ENCODE measurements at places on chromosomes 5 and 9.

GRCh38 chr9:79408617-79409016, 163.1 kb upstream of the TLE4 start:
- DNase-seq, result no peak

- DNase-seq, result no peak
These were observed 66.1 kb downstream of the HAPLN1 start for GRCh38 chr5:83654427-83654994.

DNA sequence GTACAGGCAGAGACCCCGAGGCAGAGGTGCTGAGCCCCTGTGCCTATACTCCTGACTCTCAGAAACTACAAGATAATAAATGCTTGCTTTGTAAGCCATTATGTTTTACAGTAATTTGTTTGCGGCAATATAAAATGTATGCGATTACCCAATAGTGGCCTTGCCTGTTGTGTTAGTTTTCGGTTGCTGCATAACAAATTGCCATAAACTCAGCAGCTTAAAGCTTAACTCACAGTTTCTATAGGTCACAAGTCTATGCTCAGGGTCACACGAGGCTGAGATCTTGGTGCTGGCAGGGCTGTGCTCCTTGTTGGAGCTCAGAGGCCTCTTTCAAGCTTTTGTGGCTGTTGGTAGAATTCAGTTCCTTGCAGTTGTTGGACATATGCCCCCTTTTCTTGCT, 114.8 kb downstream of the COL23A1 start:
- no peak for DNase-seq

- no peak for DNase-seq
These were observed 44.1 kb upstream of the SMU1 start for GRCh38 chr9:33120620-33121019.

DNA sequence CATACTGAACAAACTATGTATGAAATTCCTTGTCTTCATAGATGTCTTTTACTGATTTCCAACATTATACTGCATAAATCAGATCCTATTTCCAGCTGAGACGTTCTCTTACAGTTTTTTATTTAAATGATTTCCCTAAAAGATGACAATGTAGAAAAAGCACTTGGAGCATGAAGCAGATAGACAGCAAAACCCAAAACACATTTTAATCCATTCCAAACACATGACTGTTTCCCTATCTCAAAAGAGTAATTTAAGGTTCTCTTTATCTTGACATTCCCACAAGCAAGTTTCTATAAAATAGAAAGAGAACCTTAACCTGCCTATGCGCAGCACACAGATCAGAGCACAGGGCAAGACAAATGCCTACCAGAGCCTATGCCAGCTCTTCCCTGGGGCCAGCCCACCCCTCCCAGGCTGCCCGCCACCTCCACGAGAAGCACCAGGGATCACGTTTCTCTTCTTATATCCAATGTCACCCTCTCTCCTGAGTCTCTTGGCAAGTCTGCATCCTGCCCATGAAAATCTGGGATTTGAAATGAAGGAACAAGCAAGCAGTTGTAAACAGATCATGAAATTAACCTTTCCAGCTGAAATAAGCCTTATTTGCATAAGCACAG, 52.4 kb downstream of the RETREG1 start:
- no peak for DNase-seq

DNA sequence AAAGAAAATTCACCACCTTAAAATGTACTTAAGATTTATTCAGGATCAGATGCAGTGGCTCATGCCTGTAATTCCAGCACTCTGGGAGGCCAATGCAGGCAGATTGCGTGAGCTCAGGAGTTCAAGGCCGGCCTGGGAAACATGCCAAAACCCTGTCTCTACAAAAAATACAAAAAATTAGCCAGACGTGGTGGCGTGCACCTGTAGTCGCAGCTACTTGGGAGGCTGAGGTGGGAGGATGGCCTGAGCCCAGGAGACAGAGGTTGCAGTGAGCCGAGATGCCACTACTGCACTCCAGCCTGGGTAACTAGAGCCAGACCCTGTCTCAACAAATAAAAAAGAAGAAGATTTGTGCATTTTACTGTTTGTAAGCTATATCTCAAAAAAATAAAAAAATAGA, 34.7 kb upstream of the GFPT2 start:
- DNase-seq, result no peak

GRCh38 chr9:108270561-108270960, 585.2 kb downstream of the ACTL7B start:
- no peak for DNase-seq

DNA sequence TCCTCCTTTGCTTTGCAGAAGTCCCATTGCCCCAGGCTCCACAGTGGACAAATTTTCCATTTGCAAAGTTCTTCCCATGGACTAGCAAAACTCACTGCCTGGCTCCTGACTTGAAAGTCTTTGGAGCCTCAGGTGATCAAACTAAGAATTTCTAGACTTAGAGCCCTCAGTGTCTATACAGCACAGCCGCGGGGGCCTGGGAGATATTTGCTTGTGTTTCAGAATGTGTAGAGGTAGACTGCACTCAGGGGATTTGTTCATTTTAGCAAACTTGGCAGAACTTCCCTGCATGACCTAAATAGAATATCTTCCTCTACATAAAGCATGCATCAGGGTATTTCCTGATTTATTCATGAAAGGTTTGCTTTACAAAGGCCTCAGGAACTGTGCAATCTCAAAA, 384.2 kb upstream of the ZNF462 start:
- DNase-seq, result no peak

GRCh38 chr5:139689631-139690063, 41.5 kb downstream of the CXXC5 start:
- DNase-seq, result no peak

- DNase-seq, result no peak
These were observed 9.0 kb upstream of the ZNF79 start for GRCh38 chr9:127415141-127415540.

DNA sequence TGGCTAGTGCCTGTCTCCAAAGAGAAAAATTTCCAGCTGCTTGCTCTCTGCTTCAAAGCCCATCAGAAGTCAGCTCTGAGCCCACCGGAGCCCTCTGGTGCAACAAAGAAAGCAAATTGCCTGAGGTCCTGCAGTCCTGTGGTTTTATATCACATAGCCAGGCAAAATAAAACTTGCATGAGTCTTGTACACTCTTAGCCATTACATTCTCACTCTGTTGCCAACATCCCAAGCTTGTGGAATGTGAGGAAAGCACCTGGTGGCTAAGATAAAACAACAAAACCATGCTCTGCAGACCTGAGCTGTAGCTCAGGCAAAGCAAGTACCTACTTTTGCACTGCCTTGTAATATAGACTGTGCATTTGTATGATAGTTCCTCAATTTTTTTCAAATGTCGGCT, 133.7 kb downstream of the GPBP1 start:
- DNase-seq, result no peak

DNA sequence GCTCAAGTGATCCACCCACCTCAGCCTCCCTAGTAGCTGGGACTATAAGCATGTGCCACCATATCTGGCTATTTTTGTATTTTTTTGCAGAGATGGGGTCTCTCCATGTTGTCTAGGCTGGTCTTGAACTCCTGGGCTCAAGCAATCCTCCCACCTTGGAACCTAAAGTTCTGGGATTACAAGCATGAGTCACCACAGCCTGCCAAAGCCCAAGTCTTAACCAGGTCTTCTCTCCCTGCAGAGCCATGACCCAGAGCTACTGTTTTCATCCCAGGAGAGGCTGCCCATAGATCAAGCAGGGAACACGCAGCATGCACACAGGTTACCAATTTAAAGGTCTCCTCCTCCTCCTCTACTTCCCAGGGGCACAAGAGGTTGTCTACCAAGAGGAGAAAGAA, 29.7 kb downstream of the PCDHGC5 start:
- DNase-seq, result no peak

DNA sequence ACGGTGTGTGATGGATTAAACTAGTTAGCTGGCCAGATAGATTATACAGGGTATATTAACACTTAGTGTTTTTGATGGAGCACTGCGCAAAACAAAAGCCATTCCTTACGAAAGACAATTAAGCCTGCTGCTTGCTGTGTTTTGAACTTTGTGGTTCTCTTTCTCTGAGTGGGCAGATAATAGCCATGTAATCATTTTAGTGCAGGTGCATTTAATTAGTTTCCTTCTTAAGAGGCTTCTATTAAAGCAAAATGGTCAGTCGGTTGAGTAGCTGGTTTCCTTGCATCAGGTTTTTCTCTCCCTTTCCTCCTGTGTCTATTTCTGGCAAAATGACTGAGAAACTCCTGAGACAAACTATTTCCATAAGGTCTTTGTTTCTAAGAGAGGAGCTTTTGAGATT, 512.5 kb downstream of the DMAC1 start:
- DNase-seq, result no peak

DNA sequence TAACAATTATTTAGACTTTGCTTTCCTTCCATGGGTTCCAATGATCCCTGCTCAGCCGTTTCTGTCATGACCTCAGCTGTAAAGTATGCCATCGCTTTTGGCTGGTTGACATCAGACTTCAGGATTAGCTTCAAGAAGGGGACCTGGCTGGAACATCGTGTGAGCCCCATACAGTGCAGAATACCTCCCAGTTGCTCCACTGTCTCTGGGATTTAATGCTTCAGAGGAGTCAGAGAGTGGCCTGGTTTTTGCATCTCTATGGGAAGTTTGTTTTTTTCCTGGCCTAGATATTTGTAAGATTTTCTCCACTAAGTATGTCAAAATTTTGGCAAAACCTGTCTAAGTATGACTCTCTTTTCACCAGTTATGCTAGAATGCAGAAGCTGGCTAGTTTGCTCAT, 216.9 kb downstream of the GABBR2 start:
- no peak for DNase-seq

DNA sequence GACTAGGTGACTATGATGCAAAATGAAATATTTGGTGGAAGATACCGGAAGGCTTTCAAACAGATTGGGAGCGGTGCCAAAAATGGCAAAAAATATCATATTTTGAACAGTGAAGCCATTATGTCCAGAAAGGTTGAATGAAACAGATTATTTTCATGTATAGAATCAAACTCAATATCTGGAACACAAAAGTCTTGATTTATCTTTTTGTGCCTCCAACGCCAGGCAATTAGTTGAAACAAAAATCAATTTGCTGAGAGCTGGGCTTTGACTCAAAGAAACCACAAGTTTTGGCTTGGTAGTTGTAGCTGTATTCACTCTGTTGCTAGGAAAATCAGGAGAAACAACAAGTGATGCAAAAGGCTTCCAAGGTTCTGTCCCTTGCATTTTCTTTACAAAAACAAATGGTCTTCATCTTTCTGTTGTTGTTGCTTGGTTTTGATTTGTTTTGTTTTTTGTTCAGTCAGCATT, 421.7 kb upstream of the TYRP1 start:
- no peak for DNase-seq

GRCh38 chr9:37066139-37066725, 32.2 kb upstream of the PAX5 start:
- DNase-seq, result no peak

DNA sequence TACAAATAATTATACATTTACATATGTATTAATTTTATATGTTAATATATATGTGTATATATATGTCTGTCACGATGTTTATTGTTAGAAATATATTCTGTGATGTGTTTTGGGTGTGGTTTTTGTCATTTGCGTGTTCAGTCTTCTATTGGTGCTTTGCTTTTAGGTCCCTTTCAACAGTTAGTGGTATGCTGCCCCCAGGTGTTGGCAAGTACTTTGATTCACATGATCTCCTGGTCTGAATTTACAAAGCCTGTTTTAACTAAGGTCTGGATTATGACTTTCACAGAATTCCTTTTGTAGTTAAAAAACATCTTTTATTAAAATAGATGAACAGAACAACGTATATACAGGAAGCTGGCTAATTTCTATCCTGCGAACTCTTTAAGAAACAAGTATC, 271.5 kb downstream of the CCDC171 start:
- no peak for DNase-seq

DNA sequence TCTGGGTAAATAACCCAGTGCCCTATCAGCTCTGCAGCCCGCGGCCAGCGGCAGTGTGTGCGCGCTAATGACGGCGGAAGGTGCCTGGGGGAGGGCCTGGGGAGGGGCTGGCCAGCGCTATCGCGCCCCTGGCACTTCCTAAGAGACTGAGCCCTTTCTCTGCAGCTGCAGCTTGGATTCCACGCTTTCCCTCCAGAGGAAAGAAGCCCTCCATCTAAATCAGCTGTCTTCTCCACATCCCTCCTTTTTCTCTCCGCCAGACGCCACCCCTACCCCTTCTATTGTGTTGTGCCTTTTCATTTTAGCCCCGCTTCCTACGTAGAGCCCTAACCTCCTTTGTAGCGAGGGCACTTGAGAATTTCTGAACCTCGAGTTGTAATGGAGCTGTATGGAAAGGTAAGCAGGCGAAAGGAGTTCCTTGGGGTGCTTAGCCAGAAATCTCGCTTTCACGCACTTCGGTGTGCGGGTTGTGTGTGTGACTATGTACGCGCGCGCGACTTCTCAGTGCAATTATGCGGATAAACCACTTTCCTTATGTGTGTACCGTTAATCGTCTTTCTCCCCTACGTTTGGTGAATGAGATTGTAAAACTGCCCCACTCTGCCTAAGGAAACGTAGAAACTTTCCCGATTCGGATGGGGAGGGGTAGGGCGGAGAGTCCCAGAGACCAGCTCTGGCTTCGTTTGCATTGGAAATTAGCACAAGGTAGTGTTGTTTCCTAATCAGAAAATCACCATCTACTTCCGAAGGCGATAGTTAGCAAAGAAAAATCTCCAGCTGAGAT, 664 bp upstream of the RAB3C start:
- DNase-seq, result no peak

GRCh38 chr5:62299600-62299999, 6.4 kb upstream of the KIF2A start:
- DNase-seq, result no peak

DNA sequence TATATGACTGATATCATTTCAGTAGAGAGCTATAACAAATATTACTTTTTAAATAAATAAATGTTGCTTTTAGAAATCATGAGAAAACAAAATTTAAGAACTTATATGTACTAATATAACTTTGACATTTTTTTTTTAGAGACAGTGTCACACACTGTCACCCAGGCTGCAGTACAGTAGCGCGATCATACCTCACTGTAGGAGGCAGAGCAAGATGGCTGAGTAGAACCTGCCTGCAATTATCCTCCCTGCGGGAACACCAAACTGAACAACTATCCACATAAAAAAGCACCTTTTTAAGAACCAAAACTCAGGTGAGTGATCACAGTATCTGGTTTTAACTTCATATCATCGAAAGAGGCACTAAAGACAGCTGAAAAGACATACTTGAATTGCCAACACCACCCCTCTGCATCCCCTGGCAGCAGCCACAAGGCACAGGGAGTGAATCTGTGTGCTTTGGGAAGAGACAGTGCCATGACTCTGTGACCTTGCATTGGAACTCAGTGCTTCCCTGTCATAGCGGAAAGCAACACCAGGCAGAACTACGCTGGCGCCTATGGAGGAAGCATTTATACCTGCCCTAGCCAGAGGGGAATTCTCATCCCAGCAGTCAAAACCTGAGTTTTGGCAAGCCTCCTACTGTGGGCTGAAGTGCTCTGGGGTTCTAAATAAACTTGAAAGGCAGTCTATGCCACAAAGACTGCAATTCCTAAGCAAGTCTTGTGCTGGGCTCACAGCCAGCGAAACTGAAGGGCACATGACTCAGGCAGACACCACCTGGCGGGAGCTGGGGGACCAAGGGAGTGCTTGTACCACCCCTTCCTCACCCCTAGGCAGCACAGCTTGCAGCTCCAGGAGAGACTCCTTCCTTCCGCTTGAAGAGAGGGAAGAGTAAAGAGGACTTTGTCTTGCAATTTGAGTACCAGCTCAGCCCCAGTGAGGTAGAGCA, 142.7 kb downstream of the FBXL17 start:
- DNase-seq, result no peak
